ENCODE measurements at places on chromosomes 5 and 9.

GRCh38 chr5:28344836-28345433, 1306.5 kb upstream of the CDH9 start:
- no peak for DNase-seq

DNA sequence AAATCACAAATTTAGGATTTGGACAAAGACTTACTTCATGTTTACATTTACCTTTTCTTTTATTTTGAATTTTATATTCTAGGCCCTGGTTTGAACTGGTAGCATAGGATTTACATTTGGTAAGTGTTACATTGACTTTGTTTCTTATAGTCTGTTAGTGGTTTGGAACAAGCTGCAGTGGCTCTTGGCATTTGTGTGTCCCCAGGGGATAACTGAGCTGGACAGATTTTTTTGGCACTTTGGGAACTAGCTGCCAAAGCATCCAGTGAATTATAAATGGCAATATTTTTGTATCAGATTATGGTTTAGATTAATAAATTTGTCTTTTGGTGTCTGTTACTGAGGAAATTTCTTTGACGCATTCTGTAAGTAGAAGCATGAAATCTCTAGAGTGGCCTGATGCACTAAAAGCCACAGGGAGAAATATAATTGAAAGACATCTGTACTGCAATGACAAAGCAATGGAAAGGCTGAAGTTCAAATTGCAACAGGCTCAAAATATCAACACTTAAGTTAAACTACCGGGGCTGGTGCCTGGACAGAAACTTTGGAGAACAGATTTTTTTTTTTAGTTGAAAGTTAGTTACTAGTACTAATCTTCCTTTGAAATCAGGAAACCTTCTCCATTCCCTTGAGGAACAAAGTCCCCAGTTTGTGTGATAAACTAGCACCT, 107.6 kb upstream of the PLCXD3 start:
- no peak for DNase-seq

DNA sequence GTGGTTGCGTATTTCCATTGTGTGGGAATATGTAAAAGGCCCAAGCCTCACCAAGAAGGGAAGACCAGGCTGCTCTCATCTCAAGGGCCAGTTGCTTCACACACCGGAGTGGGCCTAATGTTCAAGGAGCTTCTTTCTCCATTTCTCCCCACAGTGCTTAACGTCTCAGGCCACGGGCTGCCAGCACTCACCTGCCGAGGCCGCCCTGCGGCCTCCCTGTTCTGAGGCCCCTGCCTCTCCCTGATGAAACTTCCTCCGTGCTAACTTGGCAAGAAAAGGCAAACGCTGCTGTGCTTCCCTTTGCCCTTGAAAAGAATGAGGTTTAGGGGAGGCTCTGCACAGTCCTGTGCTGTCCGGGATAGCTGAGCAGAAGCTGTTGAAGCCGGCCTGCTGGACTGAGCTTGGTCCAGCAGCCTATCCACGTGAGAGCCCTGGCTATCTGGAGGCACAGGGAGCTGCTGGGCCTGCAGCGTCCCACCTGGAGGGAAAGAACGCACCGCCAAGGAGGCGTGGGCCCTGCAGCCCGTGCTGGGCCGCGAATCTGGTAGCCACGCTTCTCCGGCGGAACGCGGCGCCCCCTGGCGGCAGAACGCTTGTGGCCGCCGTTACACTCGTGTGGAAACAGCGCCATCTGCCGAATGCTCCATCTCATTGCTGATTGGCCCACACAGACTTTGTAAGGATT, 73.5 kb upstream of the PRSS3 start:
- peak; percentile 63 for DNase-seq

- no peak for DNase-seq
These were observed 101.8 kb downstream of the TMEM167A start for GRCh38 chr5:82975396-82975795.

DNA sequence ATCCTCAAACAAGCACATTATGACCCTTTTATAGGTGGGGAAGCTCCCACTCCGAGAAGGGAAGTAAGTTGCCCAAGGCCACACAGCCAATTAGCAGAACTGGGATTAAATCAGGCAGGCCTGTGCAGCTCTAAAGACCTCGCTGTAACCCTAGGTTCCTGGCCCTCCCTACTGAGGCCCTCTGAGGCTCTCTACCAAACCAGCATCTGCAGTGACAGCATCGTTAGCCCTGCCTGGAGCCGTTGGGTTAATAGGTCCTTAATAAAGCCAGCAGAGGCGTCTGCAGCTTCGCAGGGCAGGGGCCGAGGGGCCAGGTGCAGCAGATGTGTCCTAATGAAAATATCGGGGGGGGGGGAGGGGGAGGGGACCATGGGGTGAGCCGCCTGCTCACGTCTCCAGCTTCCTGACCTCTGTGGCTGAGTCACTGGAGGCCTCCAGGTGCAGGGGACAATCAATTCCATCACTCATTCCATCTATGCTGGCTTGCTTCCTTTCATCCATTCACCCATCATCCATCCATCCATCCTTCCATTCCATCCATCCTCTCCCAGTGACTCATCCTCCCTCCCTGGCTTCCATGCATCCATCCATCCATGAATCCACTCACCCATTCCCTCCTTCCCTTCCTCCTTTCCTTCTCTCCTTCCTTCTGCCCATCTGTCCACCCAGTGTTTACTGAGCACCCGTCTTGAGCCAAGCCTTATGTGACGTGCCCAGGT, 203.9 kb downstream of the C9orf50 start:
- no peak for DNase-seq

DNA sequence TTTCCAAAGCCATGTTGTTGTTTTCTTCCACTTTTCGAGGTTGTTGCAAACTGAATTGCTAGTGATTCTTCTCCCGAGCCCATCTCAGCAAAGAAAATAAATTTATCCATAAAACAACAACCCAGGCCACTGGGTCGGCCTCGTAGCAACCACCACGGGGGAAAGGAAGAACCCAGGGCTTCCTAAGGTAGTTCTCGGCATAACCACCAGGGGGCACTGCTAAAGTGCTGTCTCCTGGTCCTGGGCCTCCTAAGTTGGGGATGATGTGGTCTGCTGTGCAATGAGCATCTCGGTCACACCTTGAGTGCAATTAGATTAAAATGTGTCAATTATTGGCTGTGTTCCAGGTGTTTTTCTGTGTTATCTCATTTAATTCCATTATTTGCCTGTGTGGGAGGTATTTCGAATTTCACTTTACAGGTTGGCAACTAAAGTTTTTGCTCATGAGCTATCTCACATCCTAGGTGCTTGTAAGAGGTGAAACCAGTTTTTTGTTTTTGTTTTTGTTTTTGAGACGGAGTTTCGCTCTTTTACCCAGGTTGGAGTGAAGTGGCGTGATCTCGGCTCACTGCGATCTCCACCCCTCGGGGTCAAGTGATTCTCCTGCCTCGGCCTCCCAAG, 102.8 kb upstream of the DAP start:
- DNase-seq, result peak; percentile 51
